ENCODE measurements at places on chromosomes 7 and 10. TPM values are rescaled to one million over a fixed set of nuclear protein-coding genes. Genes with fewer than 3 reads are reported as not detected.

DNA sequence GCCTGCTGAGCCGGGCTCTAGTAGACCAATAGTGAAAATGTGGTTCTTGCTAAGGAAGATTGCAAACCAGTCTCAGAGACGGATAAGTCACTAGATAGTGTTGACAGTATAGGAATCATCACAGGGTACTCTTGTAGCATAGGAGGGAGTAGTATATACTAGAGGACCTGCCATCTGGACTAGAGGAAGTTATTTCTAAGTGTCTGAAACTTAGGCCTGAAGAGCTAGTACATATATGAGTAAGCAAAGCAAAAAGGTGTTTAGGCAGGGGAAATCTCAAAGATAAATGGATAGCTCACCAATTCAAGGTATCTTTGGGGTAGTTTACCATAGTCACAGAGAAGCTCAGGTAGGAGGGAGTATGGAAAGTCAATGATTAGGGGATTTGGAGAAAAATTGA is 428.1 kb downstream of the CNTNAP2 start:
- no peaks in the 10 kb centered on the region for H3K4me1 ChIP-seq
- H3K36me3 ChIP-seq: no peaks in the 10 kb centered on the region
- DNase-seq: no peak
- H3K4me3 ChIP-seq: no peak overlapping the region
- no peaks in the 10 kb centered on the region for H3K27me3 ChIP-seq

GRCh38 chr7:13198727-13199126 is 511.3 kb downstream of the ARL4A start:
- H3K27me3 ChIP-seq: no peaks in the 10 kb centered on the region
- no peak overlapping the region for H3K4me3 ChIP-seq
- no peak for DNase-seq
- H3K4me1 ChIP-seq: no peaks in the 10 kb centered on the region
- H3K27ac ChIP-seq: no peak overlapping the region

The NKX2-3 gene
- total RNA-seq: not detected

DNA sequence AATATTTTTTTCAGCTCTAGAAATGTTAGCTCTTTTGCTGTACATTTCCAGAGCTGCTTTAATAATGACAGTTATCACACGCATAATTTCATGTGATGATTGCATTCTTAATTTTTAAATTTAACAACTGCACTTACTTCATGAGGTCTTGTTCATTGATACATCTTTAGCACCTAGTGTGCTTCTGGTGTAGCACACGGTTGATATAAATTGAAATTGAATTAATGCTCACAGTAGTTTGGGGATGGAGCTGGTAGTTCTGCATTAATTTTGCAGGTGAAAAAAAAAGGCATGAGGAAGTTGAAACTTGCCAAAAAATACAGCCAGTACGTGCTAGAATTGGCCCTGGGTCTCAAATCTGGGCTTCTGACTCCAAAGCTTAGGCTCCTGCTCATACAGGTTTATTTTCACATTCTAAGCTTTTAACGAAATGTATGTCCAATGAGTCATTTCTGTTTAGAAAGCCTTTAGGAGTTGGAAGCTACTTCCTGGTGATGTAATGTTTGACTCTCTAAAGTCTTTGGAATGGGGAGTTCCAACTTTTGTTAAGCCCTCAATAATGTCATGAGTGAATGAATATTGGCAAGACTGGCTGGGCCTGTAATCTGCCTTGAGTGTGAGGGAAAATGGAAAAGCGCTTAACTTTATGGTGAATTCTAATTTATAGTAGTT is 62.5 kb downstream of the DAGLB start:
- H3K4me1 ChIP-seq: peaks cover 50% of the 10 kb centered on the region
- DNase-seq: no peak
- H3K27me3 ChIP-seq: no peaks in the 10 kb centered on the region
- no peak overlapping the region for H3K4me3 ChIP-seq
- no peak overlapping the region for H3K27ac ChIP-seq

The NANOS1 gene
- total RNA-seq: not detected

- peaks cover 4% of the 10 kb centered on the region for H3K4me1 ChIP-seq
- H3K36me3 ChIP-seq: no peaks in the 10 kb centered on the region
- H3K27me3 ChIP-seq: no peaks in the 10 kb centered on the region
Measured at GRCh38 chr7:104926601-104927041, 87.4 kb upstream of the KMT2E start.

The FGFR2 gene
- total RNA-seq: not detected

GRCh38 chr10:80581469-80581835 is 43.8 kb downstream of the SH2D4B start:
- no peak overlapping the region for H3K4me3 ChIP-seq
- H3K36me3 ChIP-seq: no peaks in the 10 kb centered on the region
- H3K27ac ChIP-seq: no peak overlapping the region
- peaks cover 4% of the 10 kb centered on the region for H3K27me3 ChIP-seq

DNA sequence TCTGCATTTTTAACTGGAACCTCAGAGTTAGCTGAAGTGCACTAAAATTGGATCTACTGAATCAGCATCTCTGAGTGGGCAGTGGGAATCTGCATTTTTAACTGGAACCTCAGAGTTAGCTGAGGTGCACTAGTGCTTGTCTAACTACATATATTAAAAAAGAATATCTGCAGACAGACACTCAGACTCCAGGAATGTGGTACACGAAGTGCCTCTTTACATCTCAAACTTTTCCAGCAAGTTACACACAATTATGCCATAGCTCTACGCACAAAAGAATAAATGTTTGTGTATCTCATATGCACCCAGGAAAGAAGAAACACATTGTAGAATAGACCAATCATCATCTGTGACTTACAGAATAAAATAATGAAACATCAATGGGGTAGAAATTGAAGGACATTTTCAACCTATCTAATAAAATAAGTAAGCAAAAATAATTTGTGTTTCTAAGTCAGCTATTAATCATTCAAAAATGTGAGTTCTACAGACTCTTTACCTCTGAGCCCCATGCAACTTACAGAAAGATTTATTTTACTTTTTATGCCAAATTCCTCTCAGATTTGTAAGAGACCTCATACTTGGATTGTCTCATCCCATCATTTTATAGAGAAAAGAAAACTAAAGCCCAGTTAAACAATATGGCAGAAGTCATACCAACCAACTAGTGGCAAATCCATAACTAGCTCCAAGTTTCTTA is 28.3 kb downstream of the PPP1R3A start:
- no peaks in the 10 kb centered on the region for H3K36me3 ChIP-seq
- no peak for DNase-seq

DNA sequence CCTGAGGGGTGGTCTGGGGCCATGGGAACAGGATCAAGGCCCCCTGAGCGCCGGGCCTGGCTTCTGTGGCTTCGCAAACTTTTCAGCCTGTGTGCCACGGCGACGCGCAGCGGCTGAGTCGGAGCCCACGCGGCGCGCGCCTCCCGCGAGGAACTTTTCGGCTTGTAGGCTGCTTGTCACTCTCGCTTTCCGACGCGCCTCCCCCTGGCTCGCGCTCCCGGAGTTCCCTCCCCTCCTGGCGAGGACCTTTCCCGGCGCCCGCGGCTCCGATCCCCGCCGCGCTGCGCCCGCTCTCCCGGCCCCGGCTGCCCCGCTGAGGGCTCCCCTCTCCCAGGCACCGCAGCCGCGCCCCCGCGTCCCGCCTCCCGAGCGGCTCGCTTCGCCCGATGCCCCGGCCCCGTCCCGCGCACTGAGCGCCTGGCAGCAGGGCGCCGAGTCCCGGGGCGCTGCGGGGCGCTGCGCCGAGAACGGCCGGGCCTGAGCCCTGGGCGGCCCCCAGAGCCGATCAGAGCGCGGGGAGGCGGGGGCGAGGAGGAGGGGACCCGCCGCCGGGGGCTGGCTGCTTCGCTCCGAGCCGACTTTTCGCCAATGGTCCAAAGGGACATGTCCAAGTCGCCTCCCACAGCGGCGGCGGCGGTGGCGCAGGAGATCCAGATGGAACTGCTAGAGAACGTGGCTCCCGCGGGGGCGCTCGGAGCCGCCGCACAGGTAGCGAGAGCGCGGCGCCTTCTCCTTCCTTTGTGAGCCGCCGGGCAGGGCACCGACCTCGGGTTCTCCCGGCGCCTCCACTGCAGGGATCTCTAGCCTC is at the start of gene CACNB2:
Gene CACNB2 (plus strand): TSS at position 276 of the 808 bp plus-strand sequence.
- peaks cover 36% of the 10 kb centered on the region for H3K27me3 ChIP-seq
- H3K4me1 ChIP-seq: peaks cover 2% of the 10 kb centered on the region
- H3K4me3 ChIP-seq: no peak within 1 kb of the TSS

DNA sequence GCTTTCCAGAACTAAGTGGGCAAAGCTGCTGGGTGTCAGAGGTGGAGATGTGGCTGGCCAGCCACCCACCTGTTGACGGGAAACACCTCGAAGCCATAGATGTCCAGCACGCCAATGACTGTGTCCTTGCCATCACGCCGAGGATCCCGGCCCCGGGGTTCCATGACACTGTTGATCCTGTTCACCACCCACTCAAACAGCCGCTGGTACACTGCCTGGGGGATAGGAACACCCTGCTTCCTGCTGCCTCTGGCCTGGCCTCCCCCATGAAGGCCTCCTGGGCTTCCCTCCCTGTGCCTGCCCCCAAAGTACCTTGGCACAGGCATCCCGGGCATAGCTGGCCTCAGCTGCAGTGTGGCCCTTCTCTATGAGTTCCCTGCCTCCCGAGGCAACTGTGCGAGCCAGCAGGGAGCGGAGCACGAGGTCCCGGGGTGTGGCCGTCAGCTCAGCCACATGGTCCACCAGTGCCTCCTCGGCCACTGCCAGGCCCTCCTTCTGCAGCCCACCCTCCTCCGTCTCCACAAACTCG is 8.2 kb downstream of the MYO1G start:
- H3K36me3 ChIP-seq: peaks cover 51% of the 10 kb centered on the region
- no peak overlapping the region for H3K27ac ChIP-seq
- H3K4me1 ChIP-seq: peaks cover 27% of the 10 kb centered on the region

The SUGCT gene
- total RNA-seq: 2.9 TPM

The ANXA8L1 gene
- not detected for total RNA-seq

GRCh38 chr10:111972109-111972508 is 211.5 kb downstream of the GPAM start:
- H3K4me3 ChIP-seq: no peak overlapping the region
- no peaks in the 10 kb centered on the region for H3K4me1 ChIP-seq
- no peaks in the 10 kb centered on the region for H3K27me3 ChIP-seq
- no peak for DNase-seq
- H3K36me3 ChIP-seq: no peaks in the 10 kb centered on the region

- H3K27me3 ChIP-seq: peaks cover 21% of the 10 kb centered on the region
- H3K4me1 ChIP-seq: peaks cover 6% of the 10 kb centered on the region
- H3K27ac ChIP-seq: no peak overlapping the region
- no peaks in the 10 kb centered on the region for H3K36me3 ChIP-seq
- no peak overlapping the region for H3K4me3 ChIP-seq
- no peak for DNase-seq
Measured at GRCh38 chr10:86391986-86392722, 25.6 kb upstream of the GRID1 start.

GRCh38 chr10:4069491-4069890 is 284.5 kb upstream of the KLF6 start:
- peaks cover 6% of the 10 kb centered on the region for H3K4me1 ChIP-seq
- no peak overlapping the region for H3K27ac ChIP-seq
- no peak overlapping the region for H3K4me3 ChIP-seq
- H3K36me3 ChIP-seq: no peaks in the 10 kb centered on the region
- no peak for DNase-seq

GRCh38 chr10:29151005-29151404 is 137.9 kb upstream of the LYZL1 start:
- no peak for DNase-seq
- H3K4me3 ChIP-seq: no peak overlapping the region
- H3K4me1 ChIP-seq: no peaks in the 10 kb centered on the region
- H3K27me3 ChIP-seq: peaks cover 16% of the 10 kb centered on the region
- H3K36me3 ChIP-seq: no peaks in the 10 kb centered on the region

DNA sequence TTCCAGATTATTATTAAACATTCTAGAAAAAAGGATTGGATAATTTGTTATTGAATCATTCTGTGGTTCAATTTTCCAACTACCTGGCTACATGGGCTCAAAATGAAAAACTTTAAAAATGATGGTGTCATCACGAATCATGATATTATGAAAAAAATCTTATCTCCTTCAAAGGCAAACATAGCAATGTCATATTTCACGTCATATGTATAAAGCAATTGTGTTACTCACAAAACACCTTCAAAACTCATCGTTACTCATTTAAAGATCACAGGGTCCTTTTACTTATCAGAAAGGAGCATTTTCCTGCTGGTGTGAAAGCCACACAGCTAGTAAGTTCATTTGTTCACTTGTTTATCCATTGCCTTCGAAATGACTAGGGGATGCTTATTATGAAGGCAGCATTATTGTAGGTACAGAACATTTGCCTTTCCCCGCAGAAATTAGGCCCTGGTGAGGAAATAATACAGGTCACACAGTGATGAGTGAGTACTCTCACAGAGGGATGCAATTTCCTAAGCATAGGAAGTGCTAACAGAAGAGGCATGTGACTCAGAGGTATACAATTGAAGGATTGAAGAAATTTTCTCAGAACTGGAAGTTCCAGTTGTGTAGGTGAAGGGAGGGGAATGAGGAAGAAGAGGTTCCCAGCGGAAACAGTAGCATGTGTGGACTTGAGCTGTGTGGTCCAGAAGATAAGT is 478.7 kb downstream of the INHBA start:
- H3K36me3 ChIP-seq: no peaks in the 10 kb centered on the region
- no peak overlapping the region for H3K4me3 ChIP-seq
- no peak for DNase-seq
- H3K27me3 ChIP-seq: peaks cover under 1% of the 10 kb centered on the region
- no peaks in the 10 kb centered on the region for H3K4me1 ChIP-seq

The SPDYE5 gene
- not detected for total RNA-seq

DNA sequence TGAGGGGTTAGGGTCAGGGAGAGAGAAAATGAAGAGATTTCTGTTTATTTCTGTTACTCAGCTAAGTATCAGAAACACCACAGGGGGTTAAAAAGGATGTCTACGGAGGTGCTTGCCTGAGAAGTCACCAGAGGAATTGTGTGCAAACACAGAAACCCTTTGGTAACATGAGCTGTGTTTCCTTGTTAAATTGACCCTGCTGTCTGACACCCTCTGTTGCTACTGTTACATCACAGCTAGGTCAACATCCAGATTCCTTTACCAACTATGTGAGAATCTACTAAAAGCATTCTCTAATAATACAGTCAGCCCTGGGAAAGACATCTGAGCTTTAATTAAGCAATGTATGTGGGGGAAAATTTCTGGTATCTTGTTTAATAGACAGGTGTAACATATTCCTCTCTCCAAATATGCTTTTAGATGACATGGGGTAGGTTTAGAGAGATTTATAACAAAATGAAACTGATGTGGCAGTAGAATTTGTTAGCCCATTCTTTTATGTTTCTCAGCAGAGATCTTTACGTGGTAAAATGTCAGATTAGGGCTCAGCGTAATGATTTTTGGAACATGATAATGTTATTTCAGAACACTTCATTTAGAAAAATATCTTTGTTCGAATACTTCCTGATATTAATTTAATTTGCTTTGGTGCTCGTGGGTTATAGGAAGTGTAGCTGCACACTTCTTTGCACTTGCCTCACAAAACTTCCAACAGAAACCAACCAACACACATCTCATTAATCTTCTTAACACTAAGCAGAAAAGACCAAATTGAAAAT is 168.0 kb upstream of the AHR start:
- H3K27ac ChIP-seq: no peak overlapping the region
- peaks cover 26% of the 10 kb centered on the region for H3K4me1 ChIP-seq
- H3K4me3 ChIP-seq: peak overlapping the region; percentile 0
- no peaks in the 10 kb centered on the region for H3K27me3 ChIP-seq
- H3K36me3 ChIP-seq: peaks cover 2% of the 10 kb centered on the region

Data from activated naive CD8-positive, alpha-beta T cell treated with anti-CD3 and anti-CD28 coated beads for 36 hours (primary cell).